ENCODE measurements at places on chromosomes 5 and 9.

DNA sequence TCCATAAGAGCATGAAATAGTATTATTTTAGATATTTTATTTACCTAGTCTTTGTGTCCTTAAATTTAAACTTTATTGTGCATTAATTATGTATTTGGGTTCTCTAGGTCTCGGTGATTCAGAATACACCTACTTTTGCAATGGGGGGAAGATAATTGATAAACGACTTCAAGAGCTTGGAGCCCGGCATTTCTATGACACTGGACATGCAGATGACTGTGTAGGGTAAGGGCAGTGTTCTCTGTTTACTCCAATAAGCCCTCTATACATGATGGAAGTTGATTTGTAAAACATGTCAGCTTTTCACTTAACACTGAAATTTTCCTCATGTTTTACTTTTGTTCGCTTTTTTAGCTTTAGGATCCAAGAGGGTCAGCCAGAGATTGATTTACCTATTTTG, 6.2 kb downstream of the MTRR start:
- no peak for DNase-seq

GRCh38 chr5:135481387-135481786, 29.2 kb upstream of the TIFAB start:
- DNase-seq, result no peak

DNA sequence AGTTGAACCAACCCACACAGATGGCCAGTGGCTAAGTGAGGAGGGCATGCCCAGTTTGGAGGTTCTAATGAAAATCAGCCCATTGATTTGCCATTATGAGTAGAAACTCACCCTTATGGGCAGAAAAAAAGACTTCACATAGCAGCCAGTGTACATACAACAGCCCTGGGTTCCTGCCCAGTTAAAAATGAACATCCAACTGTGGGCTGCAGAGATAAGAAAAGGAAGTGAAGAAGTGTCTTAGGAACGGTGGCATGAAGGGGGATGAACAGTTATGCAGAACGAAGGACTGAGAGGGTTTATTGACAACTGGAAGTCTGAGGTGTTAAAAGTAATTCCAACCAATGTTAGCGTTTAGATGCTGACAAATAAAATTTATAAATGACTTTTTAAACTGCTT, 118.4 kb downstream of the MARCHF3 start:
- no peak for DNase-seq

GRCh38 chr5:123719004-123719403, 207.0 kb downstream of the CSNK1G3 start:
- no peak for DNase-seq

DNA sequence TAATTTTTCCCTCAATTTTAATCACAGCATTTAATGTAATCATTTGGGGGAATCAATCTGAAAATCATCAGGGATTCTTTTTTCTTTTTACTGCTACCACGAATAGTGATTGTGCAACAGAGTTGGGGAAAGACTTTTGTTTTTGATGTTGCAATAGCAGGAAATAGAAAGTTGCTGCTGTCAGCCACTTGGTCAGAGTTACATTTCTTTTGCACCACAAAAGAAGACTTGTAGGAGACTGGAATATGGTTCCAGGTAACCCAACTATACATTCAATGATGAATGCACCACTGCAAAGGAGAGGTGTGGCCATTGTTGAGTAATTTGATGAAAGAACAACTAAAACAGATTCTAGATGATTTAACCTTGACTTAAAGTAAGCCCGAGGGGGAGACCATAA, 46.3 kb upstream of the PALM2AKAP2 start:
- peak; percentile 78 for DNase-seq

- DNase-seq, result peak; percentile 31
Observed at GRCh38 chr5:113806250-113806649, 292.8 kb downstream of the YTHDC2 start.

- DNase-seq, result peak; percentile 4
Observed at GRCh38 chr5:137933491-137933911, 44.2 kb downstream of the PKD2L2 start.

- no peak for DNase-seq
Observed at GRCh38 chr9:127758843-127759242, 19.6 kb downstream of the SH2D3C start.

- DNase-seq, result no peak
Observed at GRCh38 chr9:93540305-93540704, 36.1 kb upstream of the PHF2 start.

DNA sequence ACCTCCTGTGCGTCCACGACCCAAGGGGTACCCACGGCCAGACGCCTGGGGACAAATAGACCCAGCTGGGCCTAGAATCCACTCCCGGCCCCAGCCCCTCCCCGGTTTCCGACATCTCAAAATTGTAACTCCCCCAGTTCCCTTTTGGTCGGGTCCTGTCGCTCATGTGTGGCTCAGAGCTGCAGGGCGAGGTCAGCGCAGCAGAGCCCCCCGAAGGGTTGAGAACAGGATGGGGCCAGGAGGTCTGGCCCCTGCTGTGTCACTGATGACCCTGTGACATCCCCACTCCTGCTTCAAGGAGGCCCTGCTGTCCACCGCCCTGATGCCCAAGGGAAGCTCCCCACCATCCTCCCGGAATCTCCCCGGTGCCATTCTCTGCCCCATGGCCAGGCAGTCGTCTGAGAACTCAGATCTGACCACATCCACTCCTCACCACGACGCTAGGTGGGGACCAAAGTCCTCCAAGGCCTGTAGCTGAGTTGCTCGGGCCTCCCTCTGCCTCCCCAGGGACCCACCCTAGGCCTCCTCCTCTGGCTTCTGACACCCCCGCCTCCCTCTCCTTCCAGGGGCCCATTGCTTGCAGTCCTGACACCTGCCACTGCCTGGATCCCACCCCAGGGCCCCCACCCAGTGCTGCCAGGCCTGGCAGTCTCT, 3.9 kb downstream of the SLC9A3 start:
- no peak for DNase-seq

GRCh38 chr5:97157689-97158088, 15.3 kb upstream of the LIX1 start:
- no peak for DNase-seq

DNA sequence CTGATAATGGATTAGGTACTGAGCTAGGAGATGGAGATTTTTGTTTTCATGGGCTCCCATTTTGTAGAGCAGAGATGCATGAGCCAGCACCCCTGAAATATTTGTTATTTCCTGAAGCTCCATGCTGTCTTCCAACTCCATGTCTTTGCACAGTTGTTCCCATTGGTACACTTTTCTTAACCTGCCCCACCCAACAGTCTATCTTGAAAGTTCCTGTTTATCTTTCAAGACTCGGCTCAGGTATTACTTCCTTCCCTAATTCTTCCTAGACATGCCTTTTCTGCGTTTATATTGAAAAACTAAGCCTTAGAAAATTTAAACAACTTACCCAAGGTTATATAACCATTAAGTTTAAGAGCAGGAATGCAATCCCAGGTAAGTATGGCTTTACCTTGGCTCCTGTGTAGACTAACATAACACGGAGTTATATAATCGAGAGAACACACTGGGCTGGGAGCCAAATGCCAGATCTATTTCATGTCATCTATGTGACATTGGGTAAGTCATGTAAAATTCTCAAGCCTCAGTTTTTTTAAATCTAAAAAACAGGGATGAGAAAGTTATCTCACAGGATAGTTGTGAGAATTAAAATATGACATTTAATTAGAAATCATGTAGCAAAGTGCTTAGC, 67.4 kb downstream of the LIX1 start:
- no peak for DNase-seq

DNA sequence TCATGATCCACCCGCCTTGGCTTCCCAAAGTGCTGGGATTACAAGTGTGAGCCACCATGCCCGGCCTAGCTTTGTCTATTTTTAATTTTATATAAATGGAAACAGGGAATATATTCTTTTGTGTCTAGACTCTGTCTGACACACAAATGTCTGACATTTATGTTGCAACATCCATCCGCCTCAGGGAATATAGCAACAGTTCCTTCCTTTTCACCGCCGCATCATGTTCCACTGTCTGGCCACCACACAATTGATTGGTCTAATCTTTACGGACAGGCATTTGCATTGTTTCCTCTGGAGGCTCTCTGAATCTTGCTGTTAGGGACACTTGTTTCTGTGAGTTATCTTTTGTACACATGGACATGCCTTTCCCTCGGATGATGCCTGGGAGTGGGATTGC, 20.1 kb upstream of the TBC1D9B start:
- no peak for DNase-seq

DNA sequence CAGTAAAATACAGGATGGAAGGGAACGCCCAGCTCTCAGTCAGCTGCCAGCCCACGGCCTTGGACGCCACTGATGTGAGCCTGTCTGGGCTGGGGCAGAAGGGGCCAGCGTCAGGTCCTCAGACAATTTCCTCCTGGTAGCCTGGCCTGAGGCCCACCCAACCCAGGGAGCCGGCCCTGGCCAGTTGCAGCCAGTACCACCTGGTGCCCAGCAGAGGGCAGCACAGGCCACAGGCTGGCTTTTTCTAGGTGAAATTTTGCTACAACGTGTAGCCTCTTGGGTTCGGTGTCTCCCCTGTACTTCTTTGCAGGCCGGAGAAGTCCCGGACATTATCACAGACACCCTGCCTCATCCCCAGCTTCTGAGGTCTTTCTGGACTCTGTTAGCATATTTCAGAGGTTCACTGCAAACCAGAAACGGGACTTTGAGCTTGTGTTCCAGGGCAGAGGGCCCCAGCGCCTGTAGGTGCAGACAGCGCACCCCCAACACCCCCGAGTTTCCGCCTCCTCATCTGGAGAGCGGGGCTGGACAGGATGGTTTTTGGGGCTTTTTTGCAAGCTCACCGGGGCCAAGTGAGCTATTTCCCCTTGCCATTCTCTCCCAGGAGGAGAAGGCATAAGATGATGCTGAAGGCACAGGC, 45.9 kb upstream of the KCNMB1 start:
- peak; percentile 35 for DNase-seq

DNA sequence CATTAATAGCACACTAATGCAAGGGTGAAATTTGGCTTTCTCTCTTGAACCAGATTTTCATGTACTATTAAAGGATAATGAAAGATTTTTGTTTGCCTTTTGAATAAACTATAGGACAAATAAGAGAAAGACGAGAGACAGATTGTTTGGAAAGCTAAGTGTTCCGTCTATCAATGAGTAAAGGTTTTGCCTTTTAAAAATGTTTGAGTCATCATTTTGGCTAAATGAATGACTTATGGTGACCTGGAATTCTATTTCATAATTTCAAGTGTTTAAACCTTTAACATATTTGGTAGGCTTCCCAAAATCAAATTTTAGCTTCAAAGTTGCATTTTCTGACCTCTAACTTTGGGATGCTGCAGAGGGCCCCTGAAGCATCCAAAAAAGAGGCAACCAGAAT, 145.2 kb downstream of the SLC25A46 start:
- DNase-seq, result peak; percentile 55

- DNase-seq, result no peak
Observed at GRCh38 chr9:110465190-110465589, 114.4 kb downstream of the SVEP1 start.

GRCh38 chr5:27523629-27524028, 485.2 kb upstream of the CDH9 start:
- no peak for DNase-seq

- DNase-seq, result no peak
Observed at GRCh38 chr5:150179019-150179620, 10.7 kb upstream of the SLC6A7 start.

DNA sequence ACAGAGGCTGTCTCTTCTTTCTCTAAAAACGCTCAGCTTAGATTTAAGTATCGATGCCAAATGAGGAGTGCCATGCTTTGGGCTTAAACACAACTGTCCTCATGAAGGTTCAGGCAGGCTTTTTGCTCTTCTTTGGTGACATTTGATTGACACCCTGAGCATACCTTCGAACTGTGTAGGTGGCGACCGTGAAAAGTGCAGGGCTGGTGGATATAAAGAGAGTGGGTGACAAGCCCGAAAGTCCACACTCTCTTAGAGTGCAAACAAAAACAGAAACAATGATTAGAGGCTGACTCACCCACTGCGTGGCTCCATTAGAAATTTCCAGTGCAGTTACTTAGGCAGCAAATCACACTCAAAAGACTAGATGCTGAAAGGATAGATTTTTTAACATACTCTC, 141.7 kb downstream of the SYK start:
- DNase-seq, result no peak

- peak; percentile 92 for DNase-seq
Observed at GRCh38 chr5:172777881-172778814, 7.2 kb upstream of the DUSP1 start.

All from iris pigment epithelial cell (primary cell).